ENCODE measurements at places on chromosomes 13 and 19. TPM values are rescaled to one million over a fixed set of nuclear protein-coding genes. Genes with fewer than 3 reads are reported as not detected.

DNA sequence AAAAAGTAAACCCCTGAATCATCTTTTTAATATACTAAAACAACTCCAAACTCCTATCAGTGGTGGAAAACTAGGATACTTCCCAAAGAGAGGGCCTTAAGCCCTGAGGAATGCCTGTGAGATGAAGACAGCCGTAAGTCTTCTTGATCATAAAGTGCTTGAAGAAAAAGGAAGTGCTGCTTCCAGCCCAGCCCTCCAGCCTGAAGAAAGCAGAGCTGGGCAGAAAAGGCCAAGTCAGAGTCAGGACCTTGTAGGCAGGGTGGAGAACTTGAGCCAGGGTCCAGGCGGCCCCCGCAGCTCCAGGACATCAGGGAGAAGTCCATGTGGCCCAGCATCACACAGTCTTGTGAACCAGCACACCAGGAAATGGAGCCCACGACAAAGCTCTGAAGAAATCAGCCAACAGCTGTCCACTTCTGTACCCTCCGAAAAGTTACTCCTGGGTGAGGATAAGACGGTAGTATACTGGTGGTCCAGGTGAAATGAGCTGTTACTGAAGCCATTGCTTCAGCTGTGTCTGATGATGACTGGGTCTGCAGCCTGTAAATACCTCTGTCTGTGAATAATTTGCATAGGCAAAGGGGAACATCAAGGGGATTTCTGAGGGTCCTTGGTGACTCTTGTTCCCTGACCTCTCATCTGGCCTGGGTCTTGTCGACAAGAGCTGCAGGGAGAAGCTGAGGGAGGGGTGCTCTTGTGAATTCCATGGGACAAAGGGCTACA lies 18.7 kb upstream of the CRYL1 start:
- DNase-seq = no peak

GRCh38 chr19:48284896-48285295 lies 15.0 kb downstream of the ZNF114 start:
- no peak for DNase-seq

DNA sequence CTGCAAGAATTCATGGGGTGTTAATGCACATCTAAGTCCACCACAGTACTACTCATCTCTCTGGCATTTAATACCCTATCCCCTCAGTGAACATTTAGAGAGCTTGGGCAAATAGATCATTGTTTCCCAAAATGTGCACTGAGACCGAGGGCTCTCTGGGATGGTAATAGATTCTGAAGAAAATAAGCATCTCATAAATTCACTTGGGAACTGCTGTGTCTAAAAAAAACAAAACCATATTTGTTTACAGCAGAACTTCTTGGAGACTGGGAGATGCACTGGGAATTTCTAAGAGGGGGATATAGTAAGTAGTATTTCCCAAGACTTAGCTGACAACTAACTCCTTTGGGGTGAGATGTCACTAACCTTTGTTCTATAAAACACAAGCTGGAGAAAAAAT lies 58.4 kb downstream of the ENOX1 start:
- no peak for DNase-seq

DNA sequence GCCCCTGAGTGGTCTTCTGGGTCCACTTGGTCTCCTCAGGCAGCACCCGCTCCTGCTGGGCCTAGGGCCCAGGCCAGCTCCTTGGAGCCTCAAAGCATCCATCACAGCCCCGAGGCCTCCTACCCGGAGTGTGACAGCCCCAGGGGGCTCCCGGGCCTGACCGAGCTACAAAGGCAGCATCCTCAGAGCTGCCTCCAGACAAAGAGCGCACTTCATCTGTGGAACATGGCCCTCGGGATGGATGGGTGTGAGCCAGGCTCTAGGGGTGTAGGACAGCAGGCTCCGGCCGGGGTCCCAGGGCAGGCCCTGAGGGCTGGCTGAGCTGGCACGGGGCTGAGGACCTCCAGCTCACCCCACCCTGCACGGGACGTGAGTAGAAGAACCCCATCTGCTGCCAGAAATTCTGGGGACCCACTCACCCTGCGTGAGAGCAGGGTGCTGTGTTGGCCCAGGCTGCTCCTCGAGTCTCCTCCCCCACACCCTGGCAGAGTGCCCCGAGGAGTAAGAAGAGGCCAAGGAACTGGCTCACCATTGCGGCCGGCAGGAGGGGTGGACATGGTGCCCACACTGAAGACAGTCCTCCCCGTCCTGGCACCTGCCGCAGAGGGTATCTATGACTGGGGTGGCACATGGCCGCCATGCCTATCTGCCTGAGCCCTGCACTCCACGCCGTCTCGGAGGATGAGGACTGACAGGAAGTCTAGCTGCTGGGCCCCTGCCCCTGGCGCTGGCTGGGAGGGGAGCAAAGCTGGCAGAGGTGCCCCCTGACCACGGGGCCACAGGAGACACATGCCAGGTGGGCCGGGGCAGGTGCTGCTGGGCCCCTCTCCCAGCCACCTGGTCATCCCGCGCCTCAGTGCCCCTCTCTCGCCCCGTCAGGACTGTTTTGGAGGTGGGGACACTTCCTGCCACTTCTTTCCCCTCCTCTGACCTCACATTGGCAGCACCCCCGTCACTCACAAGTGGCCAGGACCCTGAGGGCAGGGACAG lies 22.3 kb downstream of the CEBPG start:
- DNase-seq = peak; percentile 56

CLIP3 gene
- polyA plus RNA-seq = 2.6 TPM

DNA sequence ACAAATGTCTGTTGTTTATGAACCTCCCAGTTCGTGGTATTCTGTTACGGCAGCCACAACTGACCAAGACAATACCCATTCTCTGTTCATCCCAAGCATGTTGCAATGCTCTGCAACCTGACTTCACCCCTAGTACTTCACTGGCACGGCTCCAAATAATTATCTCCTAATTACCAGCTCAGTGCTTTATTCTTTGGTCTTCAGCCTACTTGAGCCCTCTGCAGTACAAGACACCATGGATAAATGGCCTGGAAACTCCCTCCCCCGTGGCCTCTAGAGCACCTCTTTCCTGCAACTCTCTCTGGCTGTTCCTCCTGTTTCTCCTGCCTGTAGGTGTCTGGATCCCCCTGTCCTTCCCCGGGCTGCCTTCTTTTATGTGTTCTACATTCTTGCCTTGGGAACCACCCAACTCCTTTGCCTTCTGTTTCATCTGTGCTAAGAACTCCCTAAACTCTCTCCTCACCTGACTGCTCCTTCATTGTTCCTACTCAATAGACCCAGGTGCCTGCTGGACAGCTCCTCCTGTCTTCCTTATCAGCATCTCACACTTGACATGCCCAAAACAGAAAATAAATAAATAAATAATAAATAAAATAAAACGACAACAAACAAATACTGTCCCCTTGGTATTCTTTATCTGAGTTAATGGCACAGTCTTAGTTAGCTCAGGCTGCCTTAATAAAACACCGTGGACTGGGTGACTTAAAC lies 200.4 kb upstream of the IPO5 start:
- no peak for DNase-seq

DNA sequence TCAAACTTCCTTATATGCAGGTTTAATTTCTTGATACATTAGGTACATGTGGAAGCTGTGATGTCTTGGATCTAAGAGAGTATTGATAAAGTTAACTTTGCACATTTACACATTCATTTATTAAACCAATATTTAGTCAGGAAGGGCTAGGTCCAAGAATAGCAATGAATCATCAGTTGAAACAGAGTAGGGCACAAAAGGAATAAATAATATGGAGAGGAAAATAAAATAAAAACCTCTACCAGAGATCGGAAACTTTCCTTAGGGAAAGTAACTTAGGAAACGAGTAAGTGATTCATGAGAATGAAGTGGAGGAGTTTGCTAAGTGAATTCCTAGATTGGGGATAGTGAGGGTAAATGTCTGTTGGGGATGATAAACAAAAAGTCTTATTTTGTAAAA lies 259.4 kb upstream of the DACH1 start:
- DNase-seq = no peak

DNA sequence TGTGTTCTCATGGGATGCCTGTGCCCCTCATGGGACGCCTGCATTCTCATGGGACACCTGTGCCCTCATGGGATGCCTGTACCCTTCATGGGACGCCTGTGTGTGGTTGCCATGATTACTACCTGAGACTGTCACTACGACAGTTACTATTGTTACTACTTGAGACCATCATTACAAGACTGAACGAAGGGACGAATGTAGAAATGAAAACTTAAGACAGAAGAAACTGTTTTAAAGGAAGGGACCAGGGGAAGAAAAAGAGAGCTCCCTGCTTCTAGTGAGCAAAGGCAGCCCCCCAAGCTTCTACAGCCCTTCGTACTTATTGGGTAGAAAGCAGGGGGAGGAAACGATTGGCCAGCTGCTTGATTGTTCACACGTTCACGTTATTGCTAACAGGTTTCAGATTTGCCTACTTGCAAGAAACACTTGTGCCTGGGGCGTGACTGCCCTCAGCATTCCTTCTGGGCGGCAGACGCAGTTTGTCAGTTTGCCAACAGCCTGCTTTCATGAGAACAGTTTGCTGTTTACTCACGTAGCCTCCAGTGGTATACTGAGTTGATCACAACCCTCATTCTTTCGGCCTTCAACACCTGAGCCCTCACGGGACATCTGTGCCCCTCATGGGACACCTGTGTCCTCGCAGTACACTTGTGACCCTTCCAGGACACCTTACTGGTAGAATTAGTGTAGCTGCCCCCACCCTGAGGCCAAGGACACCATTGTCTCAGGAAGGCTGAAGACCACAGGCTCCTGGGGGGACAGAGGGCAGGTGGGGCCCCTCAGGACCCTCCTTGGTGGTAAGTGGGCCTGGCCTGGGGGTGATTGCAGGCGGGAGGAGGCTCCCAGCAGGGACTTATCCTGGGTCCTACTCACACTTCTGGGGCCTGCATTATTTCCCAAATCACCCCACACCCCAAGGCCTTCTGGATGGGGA lies 2.5 kb upstream of the S1PR4 start:
- DNase-seq = no peak

FAM124A gene
- polyA plus RNA-seq = 5.2 TPM

DNA sequence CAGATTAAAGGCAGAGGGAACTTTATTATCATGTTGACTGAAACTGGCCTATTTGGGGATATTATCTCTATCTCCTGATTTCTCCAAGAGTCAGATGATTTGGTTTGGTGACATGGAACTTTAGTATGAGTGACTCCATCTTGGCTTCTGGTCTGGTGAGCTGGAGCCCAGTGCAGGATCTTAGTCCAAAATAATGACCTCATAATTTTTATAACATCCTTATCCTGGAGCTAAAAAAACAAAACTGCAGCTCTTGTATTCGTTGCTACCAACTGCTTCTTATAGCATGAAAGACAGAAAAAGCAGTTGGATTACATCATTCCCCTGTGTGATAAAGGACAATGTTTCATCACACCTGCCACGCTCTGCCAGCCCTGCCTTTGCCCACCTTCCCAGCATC lies 39.3 kb upstream of the RNF17 start:
- DNase-seq = no peak

GRCh38 chr13:90719461-90719860 lies 628.0 kb upstream of the MIR17HG start:
- no peak for DNase-seq

- DNase-seq = no peak
Observed at GRCh38 chr19:10363789-10364281, 16.5 kb downstream of the TYK2 start.

DNA sequence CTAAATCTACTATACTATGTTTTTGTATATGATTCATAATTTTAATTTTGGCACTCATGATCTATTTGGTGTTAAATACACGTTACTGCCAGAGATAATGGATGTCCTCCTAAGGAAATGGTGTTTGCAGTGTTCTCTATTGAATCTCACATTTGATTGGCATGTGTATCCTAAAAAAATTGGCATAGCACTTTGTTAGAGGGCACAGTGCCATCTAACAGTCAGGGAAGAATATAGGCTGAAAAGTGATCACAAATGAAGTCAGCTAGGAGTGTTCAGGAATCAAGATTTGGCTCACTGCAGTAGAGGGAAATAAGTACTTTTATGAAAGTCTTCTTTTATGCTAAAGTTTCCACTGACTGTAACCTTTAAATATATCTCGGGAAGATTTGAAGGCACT lies 624.6 kb downstream of the GPC6 start:
- DNase-seq = no peak
